Left colon (tissue), 2 donors: ENCODE measurements at places on chromosomes 7 and 10. TPM values are rescaled to one million over a fixed set of nuclear protein-coding genes. Genes with fewer than 3 reads are reported as not detected.

GRCh38 chr10:7260412-7260900 lies 150.4 kb downstream of the SFMBT2 start:
- peak; percentile 40 for DNase-seq

- no peak for DNase-seq
These were observed 164.6 kb downstream of the NEURL1 start for GRCh38 chr10:103658049-103658577.

GRCh38 chr10:31686599-31686998 lies 242.0 kb downstream of the ARHGAP12 start:
- DNase-seq, result no peak

GRCh38 chr10:114982989-114983388 lies 45.0 kb downstream of the TRUB1 start:
- DNase-seq, result no peak

- DNase-seq, result no peak
These were observed 110.7 kb downstream of the HIP1 start for GRCh38 chr7:75628055-75628454.

DNA sequence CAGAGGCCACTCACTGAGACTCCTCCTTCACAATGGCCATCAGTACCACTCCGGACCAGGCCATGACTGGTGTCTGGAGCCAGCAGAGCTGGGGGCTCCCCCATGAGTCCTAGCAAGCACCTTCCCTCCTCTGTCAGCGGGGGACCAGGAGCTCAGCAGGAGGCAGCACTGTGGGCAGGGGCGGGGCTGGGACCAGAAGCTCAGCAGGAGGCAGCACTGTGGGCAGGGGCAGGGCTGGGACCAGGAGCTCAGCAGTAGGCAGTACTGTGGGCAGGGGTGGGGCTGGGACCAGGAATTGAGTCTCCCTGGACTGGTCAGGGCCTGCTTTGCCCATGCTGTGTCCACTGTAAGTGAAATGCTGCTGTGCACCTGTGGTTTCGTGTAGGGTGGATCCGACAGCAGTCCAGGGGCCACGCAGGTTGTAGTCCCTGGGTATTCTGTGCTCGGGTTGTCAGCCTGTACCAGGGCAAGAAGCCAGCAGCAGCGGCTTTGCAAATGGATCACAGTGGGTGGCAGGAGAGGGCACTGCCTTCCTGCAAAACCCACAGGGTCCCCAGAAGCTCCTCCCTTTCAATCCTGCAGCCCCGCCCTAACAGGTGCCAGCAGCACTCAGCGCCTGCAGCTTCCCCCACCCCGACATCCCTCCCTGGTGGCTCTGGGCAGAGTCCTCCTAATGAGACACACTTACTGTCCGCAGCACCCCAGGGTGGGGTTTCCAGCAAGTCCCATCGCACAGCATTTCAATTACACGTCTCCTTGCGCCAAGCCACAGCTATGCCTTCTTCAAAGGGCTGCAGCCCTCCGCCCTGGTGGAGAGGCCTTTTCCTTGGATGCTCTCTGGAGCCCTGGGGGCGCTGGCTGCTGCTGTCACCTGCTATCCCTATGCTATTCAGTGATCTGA lies 220.5 kb downstream of the TCERG1L start:
- no peak for DNase-seq

DNA sequence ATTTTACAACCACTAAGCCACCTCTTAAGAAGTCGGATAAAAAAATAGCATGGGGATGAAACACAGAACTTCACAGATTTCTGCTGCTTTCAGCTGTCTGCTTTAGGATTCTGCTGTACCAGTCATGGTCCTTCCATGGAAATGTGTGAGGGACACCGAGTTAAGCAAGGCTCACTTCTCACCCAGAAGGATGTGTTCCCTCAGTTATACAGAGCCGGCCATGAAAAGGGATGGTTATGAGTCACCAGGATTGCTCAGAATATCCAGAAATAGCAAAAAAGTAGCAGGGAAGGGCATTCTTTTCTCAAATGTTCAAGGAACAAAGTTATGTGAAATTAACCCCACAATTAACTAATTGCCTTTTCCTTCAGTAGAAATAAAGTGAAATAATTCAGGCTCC lies 124.4 kb downstream of the AMPH start:
- no peak for DNase-seq

DNA sequence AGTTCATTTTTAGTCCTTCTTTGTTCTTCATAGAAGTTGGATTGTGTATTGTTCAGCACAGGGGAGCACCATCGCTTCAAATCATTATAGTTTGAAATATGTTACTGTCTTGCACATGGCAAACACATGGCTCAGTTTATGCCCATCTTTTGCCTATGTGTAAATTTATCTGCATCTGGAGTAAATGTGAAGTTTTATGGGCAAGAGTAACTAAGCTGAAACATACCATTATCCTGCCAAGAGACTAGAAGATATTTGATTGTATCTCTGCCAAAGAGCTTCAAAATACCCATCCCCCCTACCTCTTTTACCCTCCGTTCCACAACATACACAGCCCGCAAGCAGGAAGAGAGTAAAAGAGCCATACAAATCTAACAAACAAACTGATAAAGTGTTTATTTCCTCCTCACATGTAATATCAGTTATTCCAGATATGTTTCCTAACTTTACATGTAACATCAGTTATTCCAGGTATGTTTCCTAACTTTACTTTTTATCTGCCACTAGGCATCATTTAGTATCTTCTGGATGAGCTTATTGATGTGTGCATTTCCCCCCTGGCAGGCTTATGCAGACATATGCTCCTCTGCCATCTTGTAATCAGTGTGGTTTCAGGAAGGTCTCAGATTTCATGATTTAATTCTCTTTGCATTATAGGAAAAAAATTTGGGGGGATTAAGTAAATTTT lies 127.7 kb downstream of the SRI start:
- no peak for DNase-seq

- DNase-seq, result no peak
These were observed 64.8 kb upstream of the IGFBP3 start for GRCh38 chr7:45985902-45986301.

DNA sequence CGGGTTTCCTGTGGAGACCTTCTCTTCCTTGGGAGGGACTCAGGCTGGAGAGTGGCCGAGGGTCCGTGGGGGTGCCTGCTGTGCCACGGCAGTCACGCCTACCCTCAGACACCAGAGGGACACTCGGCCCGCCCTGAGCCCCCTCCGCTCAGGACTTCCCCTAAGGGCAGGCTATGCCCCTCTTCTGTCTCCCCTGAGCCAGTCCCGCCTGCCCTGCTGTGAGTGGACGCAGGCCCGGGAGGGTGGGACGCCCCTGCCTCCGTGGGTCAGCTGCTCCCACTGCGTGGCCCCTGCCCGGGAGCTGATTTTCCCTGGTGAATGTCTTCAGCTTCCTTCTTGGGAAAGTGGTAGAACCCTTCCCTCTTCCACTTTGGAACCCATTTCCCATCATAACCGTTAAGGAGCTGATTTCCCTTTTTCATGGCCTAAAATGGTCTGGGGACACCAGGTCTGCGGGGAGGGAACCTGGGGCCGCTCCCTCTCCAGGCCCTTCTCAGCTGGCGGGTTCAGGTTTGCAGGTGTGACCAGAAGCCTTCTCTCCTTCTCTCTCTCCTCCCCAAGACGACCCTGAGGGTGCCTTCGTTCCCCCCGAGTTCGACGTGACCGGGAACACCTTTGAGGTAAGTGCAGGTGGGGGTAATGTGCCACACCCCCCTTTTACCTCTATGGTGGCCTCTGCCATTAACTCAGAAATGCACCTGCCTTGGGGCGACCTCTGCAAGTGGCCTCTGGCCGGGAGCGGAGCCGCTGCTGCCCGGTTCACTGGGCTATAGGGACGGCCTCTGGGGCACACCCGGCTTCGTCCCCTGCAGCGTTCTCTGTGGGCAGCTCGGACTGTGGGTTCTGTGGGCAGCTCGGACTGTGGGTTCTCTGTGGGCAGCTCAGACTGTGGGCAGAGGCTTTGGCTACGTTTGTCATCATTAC lies 7.9 kb downstream of the KNDC1 start:
- DNase-seq, result no peak

DNA sequence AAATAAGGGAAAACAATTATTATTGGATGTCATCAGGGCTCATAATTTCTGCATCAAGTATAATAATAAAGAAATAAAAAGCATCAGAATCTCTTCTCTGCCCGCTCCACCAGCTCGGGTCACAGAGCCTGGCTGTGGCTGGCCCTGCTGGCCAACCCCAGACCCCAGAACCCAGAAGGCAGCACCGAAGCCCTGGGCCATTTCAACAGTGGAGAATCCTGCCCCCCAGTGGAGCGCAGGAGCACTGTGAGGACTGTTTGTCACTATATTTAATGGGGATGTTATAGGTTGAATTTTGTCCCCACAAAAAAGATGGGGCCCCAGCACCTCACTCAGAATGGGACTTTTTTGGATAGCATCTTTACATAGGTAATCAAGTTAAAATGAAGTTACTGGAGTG lies 27.3 kb downstream of the DENND11 start:
- no peak for DNase-seq

- no peak for DNase-seq
These were observed 102.6 kb upstream of the PFKP start for GRCh38 chr10:2964632-2965296.

The SEMA3C gene
- total RNA-seq, result 64.6 TPM

The CALCR gene
- not detected for total RNA-seq

The SLC26A3 gene
- total RNA-seq, result 3,814 TPM

The SEPTIN14 gene
- not detected for total RNA-seq

The DRGX gene
- total RNA-seq, result not detected
